ENCODE measurements at places on chromosomes 11 and 22.
A peak's percentile ranks its signal among the peaks of the same experiment; 100 is the strongest.

GRCh38 chr11:57648801-57649735, 644 bp downstream of the YPEL4 start:
- no peak for DNase-seq

DNA sequence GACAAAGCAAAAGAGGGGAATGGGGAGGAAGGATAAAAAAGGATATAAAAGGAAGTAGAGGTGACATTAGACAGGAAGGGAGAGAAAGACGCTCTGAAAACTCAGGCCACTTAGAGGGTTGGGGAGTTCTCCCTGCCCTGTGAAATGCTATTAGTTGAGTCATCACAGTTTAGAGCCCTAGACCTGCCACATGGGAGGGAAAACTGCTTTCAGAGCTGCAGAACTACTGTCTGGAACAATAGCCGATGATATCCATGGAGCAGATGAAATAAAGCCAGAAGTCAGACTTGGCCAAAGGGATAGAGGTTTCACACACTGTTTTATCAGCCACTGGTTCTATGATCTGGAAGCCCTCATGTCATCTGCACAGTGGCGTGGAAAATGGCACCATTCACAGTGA, 157.9 kb downstream of the NCAM1 start:
- no peak for DNase-seq

GRCh38 chr11:105665281-105665680, 55.4 kb downstream of the GRIA4 start:
- DNase-seq = no peak

- no peak for DNase-seq
Measured at GRCh38 chr11:91984033-91984584, 240.5 kb upstream of the FAT3 start.

- no peak for DNase-seq
Measured at GRCh38 chr11:45319077-45319476, 32.9 kb upstream of the SYT13 start.

DNA sequence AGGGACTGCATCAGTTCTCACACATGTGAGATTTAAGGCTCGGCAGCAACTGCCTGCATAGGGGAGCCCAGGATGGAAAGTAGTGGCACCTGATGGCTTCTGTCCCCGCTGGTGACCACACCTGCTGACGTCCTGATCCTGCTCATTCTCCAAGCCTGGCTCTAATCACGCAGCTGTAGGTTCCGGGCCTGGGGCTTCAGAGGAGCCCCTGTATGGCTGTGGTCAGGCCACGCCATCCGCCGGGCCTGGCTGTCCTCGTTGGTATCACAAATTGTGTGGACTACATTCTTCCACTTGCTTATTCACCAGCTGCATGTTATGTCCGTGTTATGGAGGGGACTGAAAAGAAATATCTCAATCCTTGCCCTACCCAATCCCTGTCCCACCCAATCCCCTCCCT, 580.0 kb downstream of the TBC1D22A start:
- no peak for DNase-seq

DNA sequence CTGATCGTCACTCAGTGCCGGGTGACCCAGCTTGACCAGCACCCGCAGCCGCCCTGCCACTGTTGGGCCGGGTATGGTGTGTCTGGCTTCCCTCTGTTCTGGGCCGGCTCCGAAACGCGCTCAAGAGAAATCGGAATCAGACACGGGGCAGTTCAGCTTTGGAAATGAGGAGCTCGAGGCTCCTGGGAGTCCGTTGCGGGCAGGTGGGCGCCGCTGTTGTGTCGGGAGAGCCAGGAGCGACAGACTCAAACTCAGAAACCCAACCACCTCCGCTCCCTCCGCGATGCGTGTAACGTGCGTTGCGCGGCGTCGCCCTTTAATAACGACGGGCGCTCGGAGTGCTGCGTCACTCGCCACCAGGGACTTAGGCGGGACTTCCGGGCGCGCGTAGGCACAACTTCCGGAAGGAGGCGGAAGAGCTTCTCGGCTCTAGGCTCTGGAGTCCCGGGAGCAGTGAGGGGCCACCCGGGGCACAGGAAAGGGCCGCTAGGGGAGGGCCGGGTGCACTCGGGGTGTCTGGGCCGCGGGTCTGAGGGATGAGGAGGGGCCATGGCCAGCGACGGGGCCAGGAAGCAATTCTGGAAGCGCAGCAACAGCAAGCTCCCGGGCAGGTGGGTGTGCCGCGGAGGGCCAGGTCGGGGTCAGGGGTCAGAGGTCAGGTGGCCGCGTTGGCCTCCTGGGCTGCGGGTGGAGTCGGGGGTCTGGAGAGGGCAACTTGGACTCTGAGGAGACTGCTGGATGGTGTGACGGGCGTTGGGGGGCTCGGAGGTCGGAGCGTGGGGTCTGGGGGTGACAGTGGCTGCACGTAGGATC, at the start of gene TBC1D22A:
TBC1D22A (plus strand) TSS at position 413 of the 813 bp plus-strand sequence; CDS start at position 550, 137 bp downstream.
- DNase-seq = peak; percentile 93

DNA sequence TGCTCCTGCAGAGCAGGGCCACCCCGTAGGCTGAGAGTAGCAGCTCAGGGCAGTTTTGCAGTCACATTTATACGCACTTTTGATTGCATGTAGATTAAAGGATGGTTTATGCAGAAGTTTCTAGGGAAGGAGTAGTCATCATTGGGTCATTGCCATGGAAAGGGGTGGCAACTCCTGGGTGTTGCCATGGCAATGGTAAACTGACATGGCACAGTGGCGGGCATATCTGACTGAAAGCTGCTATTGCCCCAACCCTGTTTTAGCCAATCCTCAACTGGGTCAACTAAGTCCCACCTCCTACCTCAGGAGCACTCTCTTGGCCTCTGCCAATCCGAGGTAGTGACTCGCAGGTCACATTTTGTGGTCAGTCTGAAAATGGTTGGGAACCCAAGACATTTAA, 2.4 kb upstream of the ARSA start:
- DNase-seq = no peak

DNA sequence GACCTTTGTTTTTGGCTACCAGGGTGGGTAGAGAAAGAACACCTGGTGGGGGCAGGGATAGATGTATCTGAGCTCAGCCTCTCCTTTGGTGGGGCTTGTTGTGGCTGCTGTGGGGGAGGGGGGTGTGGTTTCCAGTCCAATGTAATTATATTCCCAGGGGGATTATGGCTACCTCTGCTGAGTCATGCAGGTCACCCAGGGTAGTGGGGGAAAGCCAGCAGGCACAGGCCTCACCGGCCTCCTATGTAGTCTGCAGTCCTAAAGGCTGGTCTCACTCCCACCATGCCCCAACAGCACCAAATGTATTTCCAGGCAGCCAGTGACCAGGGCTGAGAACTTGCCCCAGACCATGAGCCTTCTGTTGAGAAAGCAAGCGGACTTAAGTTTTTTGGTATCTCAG, 119.6 kb downstream of the DYNC2H1 start:
- DNase-seq = no peak

- no peak for DNase-seq
Measured at GRCh38 chr11:73493956-73494598, 103.8 kb downstream of the FAM168A start.

DNA sequence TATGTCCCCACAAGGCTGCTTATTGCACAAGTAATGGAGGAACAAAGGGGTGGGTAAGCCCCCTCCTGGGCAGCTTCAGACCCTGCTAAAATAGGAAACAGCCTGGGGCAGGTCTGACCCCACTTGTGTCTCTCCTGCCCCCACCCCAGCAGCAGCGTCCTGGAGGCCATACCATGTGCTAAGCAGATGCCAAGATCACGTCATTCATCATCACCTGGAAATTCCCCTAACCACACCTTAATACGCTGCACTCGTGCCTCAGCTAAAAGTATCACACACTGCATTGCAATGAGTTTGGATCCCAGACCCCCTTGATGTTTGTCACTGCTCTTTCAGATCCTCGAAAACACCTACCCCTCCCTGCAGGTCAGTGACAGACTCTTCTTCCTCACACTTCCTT, 27.8 kb upstream of the GGTLC2 start:
- DNase-seq = no peak

DNA sequence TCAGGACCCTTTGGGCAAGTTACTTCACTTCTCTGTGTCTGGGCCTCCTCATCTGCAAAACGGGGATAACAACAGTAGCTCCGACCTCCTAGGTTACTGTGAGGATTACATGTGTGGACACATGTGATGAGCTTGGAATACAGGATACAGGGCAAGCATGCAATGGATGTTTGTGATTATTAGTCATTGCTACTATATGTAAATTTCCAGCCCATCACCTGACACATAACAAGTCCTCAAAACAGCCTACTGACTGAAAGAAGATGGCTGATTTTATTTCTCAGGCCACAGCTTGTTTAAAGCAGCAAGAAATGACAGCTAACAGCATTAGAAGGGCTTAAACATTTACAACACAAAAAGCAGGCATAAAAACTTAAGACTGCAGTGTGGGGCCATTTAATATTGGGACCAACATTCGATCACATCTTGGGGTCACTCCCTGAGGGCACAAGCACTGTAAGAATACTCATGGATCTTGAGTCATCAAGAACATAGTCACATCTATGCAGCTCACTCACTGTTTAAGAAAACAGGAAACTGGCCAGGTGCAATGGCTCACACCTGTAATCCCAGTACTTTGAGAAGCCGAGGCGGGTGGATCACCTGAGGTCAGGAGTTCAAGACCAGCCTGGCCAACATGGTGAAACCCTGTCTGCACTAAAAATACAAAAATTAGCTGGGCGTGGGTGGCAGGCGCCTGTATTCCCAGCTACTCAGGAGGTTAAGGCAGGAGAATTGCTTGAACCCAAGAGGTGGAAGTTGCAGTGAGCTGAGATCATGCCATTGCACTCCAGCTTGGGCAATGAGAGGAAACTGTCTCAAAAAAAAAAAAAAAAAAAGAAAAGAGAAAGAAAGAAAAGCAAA, 49.5 kb downstream of the ABTB2 start:
- DNase-seq = no peak

- DNase-seq = no peak
Measured at GRCh38 chr11:58965246-58965985, 26.1 kb downstream of the GLYATL1 start.

- no peak for DNase-seq
Measured at GRCh38 chr22:27997538-27997937, 78.5 kb upstream of the PITPNB start.

GRCh38 chr11:103849366-103849765, 187.1 kb upstream of the DDI1 start:
- no peak for DNase-seq

DNA sequence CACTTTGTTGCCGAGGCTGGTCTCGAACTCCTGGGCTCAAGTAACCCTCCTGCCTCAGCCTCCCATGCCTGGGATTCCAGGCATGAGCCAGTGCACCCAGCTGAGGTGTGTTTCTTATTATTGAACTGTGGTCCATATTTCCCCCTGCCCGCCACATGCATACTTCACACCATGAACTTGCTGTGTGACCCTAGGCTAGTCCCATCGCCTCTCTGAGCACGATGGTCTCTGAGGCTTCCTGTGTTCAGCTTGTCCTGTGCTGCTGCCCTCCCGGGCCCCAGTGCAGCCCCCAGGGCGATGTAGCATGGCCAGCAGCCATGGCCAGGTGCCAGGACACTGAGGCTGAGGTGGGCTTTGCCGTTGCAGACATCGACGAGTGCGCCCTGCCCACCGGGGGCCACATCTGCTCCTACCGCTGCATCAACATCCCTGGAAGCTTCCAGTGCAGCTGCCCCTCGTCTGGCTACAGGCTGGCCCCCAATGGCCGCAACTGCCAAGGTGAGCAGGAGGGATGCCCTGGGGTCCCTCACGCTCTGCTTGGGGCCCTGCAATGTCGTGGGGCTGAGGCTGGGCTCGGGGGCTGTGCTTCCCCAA, 45.7 kb downstream of the FBLN1 start:
- no peak for DNase-seq

- DNase-seq = no peak
Measured at GRCh38 chr11:33178443-33179180, 17.3 kb upstream of the CSTF3 start.

DNA sequence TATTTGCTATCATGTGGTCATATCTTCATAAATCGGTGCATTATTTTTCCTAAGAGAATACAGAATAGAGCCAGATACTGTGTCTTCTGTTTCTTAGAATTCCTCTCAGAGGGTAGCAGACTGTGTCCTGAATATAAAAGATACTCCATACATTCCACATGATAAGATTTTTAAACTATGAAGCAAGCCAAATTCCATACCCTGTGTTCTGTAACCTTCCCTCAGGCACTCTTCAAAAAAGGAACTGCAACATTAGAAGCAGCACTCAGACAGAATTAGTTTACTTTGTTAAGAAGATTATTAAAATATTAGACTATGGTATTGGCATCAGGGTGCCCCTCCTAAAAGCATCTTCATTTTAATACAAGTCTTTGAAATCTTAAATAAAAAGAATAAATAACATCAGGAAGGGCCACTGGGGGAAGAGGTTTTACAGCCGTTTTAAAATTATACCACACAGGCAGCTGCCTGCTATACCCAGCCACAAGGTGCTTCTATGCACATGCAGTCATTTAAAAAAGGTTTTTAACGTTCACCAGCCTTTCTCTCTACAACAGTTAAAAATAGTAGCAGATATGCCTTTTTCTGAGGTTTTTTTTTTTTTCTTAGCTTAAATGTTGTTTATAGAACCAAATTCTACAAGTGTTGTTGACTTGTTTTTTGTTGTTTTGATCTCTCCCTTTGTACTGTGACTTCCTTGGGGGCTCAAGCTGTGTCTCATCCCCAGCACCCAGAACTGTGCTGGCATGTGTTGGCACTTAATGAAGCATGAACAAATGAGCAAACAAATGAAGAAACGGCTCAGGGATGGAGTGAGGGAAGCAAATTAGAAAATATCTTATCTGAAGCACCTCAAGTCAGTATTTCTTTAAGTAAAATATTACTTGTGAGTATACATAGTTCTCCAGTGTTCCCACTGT, 54.7 kb upstream of the CCDC89 start:
- no peak for DNase-seq

DNA sequence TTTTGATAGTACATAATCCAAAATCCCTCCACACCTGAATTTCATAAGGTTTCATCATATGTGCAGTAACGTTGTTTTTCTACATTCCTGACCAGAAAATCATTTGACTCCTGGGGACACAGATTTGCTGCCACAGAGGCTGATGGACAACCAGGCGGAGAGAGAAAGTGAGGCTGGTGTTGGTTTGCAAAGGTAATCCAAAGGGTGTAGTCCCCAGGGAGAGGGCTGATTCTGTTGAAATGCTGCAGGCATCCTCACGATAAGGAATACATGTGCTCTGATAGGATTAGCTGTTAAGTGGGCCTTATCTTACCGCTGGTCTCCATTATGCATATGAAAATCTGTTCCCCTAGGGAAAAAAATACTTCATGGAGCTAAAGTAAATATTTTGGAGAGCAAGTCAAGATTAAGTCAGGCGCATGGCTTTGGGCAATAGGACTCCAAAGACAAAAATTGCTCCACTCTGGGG, 8.1 kb downstream of the APOL6 start:
- no peak for DNase-seq

DNA sequence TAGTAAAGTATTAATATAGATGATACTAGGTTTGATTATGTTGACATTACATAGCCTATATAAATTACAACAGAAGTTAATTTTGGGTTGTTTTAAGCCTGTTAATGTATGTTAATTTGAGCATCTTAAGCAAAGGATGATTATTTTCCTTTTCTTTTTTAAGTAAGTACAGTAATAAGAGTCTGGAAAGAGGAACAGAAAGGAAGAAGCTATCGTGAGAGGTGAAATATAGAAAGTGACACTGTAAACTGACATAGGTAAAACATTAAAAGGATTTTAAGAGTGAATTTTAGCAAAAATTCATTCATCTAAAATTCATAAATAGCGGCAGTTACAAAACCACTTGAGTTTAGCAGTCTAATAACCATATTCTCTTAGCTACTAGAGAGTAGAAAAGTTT, 45.5 kb downstream of the FAR1 start:
- no peak for DNase-seq

- no peak for DNase-seq
Measured at GRCh38 chr11:19368726-19369375, 128.1 kb upstream of the E2F8 start.
